IMR-90 (cell line): ENCODE measurements at places on chromosomes 6 and 20. TPM values are rescaled to one million over a fixed set of nuclear protein-coding genes. Genes with fewer than 3 reads are reported as not detected.

Gene LIN28B
- not detected in 2 replicates for polyA plus RNA-seq

- DNase-seq: no peak
Observed at GRCh38 chr20:50559856-50560638, 49.9 kb downstream of the PTPN1 start.

Gene CYP24A1
- not detected in 2 replicates for polyA plus RNA-seq

DNA sequence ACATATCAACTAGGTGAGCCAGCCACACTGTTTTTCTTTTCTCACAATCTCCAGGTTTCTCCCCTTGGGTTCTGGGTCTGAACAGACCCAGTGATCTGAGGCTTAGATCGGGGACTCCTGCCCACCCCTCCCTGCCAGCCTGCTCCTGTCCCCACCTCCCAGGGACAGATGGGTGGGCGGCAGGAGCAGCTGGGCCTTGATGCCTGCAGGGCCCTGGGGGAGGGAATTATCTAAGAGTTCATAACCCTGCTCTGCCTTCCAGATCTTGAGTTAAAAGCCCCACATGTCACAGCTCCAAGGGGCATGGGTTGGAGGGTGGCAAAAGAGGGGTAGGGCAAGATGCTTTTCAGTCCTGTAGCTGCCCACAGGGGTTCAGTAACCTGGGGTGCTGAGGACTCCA, 5.2 kb upstream of the XKR7 start:
- no peak for DNase-seq

GRCh38 chr6:98777762-98778161, 56.6 kb upstream of the POU3F2 start:
- no peak for DNase-seq

Gene HDGFL1
- polyA plus RNA-seq: not detected in 2 replicates

DNA sequence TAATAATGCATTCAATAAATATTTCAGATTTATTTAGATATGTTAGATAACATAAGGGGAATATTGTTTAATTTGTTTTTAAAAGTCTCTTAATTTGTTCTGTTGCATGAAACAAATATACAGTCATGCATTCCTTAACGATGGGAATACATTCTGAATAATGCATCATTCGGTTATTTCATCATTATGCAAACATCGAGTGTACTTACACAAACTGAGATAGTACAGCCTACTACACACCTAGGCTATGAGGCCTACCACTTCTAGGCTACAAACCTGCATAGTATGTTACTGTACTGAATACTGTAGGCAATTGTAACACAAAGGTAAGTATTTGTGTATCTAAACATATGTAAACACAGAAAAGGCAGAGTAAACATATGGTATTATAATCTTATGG, 118.7 kb downstream of the EPHA7 start:
- no peak for DNase-seq

Gene MDN1
- 7.4 and 7.7 TPM in 2 replicates for polyA plus RNA-seq

Gene ALDH8A1
- 0.15 and 0.19 TPM in 2 replicates for polyA plus RNA-seq

DNA sequence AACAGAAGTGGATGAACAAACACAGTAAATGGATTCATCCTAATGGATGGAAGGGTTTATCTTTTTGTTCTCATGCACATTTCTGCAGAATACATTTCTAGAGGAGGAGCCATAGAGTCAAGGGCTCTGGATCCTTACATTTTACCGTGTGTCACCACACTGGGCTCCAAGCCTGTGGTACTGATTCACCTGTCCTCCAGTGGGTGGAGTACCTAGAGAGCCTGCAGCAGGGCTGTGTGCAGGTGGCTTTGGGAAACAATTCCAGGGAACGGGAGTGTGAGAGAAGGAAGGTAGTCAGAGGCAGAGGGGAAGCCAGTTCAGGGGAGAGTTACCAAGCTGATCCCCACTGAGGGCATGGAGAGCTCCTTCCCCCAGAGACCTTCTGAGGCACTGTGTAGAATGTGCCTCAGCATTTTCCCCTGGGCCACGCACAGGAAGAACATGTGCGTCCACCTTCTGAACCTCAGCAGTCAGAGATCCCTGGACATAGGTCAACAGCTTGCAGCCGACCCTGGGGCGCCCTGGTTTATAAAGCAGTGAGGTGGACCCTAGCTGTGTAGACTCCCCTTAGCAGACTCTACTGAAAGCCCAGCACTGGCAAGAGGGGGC, 85.3 kb upstream of the SLC22A23 start:
- DNase-seq: no peak

DNA sequence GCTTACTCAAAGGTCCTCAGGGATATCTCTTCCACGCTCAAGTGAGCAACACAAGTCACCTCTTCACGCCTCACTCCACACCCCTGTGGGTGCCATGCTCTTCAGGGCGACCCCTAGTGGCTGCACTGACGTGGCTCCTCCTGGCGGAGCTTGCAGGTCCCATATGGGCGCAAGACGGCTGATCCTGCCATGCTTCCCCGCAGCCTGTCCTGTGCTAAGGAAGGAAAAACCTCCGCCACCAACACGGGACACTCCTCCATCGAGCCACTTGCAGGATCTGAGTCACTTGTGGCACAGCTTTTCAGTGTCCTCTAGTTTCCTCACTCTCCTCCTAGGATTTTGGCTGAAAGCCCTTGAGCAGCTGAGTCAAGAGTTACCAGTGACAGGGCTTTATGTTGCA, 90.7 kb downstream of the KHDC1L start:
- peak; percentile 34 for DNase-seq

Gene GPR6
- not detected in 2 replicates for polyA plus RNA-seq

GRCh38 chr6:15343490-15344191, 97.8 kb downstream of the JARID2 start:
- DNase-seq: no peak

- no peak for DNase-seq
Observed at GRCh38 chr20:63022501-63022900, 15.7 kb upstream of the BHLHE23 start.

DNA sequence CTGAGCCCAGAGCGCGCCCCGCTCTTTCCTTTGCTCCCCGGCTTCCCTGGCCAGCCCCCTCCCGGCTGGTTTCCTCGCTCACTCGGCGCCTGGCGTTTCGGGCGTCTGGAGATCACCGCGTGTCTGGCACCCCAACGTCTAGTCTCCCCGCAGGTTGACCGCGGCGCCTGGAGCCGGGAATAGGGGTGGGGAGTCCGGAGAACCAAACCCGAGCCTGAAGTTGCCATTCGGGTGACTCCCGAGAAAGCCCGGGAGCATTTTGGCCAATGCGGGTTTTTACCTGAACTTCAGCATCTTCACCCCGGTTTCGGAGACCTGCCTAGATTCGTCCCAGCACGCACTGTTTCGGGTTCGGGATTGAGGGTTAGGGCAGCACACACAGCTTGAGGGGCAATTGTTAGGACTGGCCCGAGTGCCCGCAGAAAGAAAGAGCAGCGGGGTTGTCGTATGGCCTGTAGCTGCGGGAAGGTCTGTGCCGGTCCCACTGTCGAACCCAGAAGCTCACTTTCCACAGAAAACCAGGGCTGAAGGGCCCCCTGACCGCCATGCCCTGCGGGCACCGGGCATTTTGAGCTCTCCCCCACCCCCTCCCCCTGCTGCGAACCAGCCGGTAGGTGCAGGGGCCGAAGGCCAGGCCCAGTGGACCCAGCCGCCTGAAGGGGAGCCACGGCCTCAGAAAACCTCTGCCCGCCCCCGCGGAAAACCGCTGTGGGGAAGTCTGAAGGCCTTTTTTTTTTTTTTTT, 2.1 kb downstream of the FOXP4 start:
- no peak for DNase-seq

Gene PTCHD4
- polyA plus RNA-seq: 0.36 and 0.53 TPM in 2 replicates

DNA sequence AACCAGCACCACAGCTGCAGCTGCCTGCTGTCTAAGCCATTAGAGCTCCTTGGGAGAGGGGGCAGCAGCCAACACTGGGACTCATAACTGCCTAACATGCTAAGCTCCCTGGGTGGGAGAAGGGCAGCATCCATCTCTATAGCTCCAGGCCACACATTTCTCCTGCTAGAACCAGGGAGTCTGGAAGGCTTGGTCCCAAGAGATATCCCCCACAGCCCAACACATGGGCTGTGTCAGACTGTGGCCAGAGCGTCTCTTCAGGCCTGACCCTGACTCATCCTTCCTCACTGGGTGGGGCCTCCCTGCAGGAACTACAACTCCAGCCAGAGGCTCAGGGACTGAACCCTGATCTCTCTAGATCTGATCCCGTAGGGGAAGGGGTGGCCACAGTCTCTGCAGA, 411.1 kb downstream of the HDGFL1 start:
- peak; percentile 26 for DNase-seq

DNA sequence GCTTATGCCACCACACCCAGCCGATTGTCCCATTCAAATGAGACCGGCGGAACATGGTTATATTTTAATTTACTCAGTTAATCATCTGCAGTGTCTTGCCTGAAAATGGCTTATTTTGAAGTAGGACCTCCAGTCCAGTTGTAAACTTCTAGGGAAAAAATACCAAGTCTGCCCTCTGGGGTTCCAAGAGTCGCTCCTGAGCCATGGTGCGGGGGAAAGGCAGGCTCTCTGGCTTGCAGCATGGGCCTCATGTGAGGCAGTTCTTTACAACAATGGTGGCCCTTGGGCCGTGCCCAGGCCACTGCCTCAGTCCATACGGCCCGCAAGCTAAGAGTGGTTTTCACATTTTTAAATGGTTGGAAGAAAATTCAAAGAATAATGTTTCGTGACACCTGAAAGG, 62.7 kb upstream of the XRN2 start:
- DNase-seq: no peak

DNA sequence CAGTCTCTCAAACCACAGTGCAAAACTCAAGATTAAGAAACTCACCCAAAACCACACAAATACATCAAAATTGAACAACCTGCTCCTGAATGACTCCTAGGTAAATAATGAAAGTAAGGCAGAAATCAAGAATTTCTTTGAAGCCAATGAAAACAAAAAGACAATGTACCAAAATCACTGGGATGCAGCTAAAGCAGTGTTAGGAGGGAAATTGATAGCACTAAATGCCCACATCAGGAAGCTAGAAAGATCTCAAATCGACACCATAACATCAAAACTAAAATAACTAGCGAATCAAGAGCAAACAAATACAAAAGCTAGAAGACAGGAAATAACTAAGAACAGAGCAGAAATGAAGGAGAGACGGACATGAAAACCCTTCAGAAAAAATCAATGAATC, 70.5 kb downstream of the TBC1D32 start:
- DNase-seq: no peak

DNA sequence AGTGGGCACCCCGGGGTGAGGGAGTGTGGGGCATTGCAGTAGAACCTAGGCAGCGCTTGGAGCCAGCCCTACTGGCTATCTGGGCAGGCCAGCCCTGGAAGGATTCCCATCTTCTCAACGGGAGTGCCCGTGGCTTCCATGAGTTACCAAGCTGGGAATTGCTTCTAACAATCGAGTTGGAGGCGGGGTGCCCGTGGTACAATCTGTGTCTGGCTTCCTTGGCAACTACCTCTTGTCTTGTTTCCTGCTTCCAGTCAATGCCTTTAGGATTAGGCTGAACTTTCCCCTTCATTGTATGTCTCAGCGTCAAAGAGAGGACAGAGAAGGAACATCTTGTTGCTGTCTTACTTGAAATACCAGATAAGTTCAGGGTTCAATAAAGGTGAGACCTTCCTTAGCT, 33.3 kb downstream of the PPP1R14C start:
- no peak for DNase-seq

DNA sequence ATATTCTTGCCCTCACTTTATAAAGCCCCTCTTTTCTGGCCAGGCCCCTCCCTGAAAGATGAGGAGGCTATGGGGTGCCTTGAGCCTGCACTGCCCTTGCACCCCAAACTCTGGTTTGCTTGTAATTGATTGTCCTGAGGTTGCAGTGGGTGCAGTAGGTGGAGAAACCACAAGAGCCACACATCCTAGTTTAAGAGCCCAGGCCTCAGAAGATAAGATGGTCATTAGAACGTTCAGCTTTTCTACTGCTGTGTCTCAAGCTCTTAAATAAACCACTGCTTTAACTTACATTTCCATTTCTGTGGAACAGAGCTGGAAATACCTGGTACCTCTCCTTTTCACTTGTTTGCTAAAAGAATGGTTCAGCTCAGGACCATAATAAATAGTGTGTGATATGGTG, 9.0 kb downstream of the MRAP2 start:
- DNase-seq: no peak

Gene HMGCLL1
- polyA plus RNA-seq: 0.03 TPM in 1 of 2 replicates, not detected in the other

DNA sequence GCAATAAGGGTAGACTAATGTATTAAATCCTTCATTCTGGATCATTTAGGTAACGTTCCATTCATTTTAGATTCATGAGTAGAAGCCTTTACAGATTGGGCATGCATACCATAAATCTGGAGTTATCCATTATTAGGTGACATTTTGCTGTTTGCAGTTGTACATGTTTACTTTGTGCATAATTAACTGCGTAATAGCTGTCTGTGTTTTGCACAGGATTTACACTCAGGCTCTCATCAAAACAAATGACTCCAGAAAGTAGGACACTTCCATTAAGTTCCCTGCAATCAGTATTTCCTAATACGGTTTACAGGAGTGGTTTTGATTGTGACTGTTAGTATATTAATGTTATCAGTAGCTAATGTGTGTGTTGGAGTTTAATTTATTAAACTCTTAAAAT, 997.4 kb downstream of the HACE1 start:
- DNase-seq: no peak

GRCh38 chr20:25622450-25623224, 1.2 kb downstream of the NANP start:
- DNase-seq: peak; percentile 7

- DNase-seq: no peak
Observed at GRCh38 chr6:47105469-47106178, 63.5 kb upstream of the ADGRF1 start.

- DNase-seq: no peak
Observed at GRCh38 chr20:63107449-63108200, 100.9 kb upstream of the BHLHE23 start.

DNA sequence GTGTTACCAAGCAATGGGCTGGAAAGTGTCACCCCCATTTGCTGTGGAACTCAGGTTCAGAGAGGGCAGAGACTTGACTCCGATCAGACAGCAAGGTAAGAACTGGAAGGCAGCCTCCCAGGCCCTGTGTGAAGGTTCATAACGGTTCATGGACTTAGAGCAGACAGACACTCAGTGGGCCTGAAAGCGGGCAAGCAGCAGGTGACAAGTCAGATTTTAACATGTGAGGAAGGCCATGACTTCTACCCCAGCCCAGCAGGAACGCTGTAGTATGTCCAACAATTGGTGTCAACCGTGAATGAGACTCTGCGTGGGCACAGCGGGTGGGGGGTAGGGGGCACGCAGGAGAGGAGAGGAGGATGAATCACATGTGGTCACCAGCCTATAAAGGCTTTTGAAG, 217.6 kb upstream of the SNX9 start:
- DNase-seq: no peak

Gene GJA1
- 131 and 180 TPM in 2 replicates for polyA plus RNA-seq

DNA sequence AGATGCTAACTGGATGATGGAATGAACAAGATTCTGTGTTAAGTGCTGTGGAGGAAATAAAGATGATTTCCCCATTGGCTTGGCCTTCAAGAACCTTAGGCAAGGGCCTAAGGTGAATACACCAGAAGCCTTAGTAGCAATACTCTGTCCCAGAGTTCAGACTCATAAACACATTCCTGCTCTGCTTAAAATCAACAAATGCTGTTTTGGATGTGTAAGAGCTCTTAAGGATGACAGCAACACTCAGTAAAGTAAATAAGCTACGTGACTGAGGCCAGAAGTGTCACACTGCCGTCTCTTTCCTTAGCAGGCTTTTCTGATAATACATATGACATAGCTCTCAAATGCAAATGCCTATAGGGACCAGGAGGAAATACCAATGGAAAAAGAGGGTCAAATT, 90.6 kb downstream of the EYA2 start:
- DNase-seq: peak; percentile 9
